ENCODE measurements at places on chromosomes 1 and 21.

GRCh38 chr1:95122151-95122697 is 5.1 kb downstream of the TLCD4 start:
- no peak for DNase-seq

DNA sequence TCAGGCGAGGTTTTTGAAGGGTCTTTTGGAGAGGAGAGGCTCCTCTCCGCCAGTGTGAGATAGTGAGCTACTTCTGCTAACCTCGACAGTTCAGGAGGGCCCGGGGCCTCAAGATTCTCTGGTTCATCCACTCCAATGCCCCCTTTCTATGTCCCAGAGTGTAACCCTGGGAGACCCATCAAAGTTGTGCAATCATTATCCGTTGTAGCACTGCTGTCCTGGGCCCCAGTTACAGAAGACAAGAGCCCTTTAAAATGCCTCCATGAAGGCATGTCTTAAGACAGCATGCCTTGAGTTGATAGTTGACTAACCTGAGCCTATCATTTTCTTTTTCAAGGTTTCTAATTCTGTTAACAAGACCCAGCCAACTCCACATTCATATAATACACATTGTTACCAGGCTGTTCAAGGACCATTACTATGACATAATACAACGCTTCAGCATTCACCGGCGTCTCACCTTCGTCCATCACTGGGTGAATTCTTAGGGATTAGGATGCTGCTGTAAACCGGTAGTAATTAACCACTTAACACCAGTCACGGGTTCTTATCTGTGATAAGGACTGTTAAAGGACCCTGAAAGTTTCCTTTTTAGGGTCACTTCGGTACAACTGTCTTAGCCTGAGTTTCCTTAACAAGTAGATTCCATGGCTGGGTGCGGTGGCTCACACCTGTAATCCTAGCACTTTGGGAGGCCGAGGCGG is 37.4 kb upstream of the CDC42BPA start:
- DNase-seq, result no peak

DNA sequence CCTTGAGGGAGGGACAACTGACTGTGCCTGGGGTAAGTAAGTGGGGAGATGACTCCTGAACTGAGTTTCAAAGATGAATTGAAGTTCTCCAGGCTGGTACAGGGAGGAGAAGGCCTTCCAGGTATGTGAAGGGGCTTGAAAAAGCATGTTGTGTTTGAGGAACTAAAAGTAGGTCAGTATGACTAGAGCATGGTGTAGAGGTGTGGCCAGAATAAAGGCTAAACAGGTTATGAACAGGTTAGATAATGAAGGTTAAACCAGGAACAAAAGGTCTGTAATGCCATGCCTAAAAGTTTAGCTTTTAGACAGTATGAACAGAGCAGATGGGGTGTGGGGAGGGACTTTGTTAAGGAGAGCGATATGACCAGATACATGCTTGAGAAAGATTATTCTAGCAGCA is 7.3 kb upstream of the CLSPN start:
- no peak for DNase-seq

- no peak for DNase-seq
These were observed 278.8 kb downstream of the AMY1C start for GRCh38 chr1:104028416-104029035.

GRCh38 chr1:31828341-31828740 is 12.5 kb upstream of the SPOCD1 start:
- no peak for DNase-seq

GRCh38 chr1:39683591-39684312 is 7.5 kb downstream of the HPCAL4 start:
- DNase-seq, result no peak

GRCh38 chr1:70910013-70910412 is 137.6 kb downstream of the PTGER3 start:
- no peak for DNase-seq

- DNase-seq, result no peak
These were observed 49.6 kb downstream of the SLC37A1 start for GRCh38 chr21:42563261-42563660.

DNA sequence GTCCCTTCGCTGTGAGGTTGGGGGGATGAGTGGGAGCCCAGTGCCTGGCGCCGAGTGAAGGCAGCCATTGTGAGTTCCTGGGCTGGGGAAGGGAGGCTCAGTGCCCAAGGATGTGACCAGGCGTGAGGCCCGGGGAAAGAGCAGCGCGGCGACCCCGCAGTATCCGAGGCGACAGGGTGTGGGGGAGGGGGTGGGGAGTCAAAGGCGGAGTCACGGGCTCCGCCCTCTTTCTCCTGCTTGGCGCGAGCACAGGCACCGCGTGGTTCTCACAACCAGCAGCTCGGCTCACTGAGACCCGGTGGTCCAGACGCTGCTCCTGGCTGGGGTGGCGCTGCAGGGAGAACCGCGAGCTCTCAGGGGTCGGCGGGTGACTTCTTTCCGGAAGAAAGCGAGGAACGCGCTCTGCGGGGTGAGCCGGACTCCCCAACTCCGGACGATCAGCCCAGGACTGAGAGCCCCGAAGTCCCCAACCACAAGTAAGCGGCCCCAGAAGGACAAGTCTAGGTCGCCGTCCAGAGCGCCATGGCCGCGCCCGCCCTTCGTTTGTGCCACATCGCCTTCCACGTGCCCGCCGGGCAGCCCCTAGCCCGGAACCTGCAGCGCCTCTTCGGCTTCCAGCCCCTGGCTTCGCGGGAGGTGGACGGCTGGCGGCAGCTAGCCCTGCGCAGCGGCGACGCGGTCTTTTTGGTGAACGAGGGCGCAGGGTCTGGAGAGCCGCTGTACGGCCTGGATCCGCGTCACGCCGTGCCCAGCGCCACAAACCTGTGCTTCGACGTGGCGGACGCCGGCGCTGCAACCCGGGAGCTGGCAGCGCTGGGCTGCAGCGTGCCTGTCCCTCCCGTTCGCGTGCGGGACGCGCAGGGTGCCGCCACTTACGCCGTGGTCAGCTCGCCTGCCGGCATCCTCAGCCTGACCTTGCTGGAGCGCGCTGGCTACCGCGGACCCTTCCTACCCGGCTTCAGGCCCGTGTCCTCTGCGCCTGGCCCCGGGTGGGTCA is at the start of gene HPDL:
Gene HPDL, plus strand, starts transcription at position 269 of the 997 bp plus-strand sequence. Its CDS starts 254 bp downstream, at position 523.
- DNase-seq, result no peak

GRCh38 chr1:109478806-109479205 is 4.9 kb upstream of the ATXN7L2 start:
- DNase-seq, result no peak

- DNase-seq, result no peak
These were observed 13.8 kb upstream of the SFN start for GRCh38 chr1:26848941-26849774.

DNA sequence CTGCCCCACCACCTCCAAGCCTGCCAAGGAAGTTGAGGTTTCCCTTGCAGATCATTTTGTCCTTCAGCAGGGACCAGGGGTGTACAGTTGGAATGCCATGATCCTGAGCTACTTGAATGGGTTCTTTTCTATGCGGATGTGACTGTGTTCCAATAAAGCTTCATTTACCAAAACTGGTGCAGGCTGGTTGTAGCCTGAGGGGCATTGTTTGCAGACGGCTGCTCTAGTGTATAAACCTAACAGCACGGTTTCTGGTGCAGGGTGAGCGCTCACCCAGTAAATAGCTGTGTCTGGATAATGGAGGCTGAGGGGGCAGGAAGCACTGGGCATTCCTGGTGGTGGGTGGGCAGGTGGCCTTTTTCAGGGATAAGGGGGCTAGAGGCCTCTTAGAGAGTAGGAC is 72.7 kb upstream of the ACTL8 start:
- no peak for DNase-seq

DNA sequence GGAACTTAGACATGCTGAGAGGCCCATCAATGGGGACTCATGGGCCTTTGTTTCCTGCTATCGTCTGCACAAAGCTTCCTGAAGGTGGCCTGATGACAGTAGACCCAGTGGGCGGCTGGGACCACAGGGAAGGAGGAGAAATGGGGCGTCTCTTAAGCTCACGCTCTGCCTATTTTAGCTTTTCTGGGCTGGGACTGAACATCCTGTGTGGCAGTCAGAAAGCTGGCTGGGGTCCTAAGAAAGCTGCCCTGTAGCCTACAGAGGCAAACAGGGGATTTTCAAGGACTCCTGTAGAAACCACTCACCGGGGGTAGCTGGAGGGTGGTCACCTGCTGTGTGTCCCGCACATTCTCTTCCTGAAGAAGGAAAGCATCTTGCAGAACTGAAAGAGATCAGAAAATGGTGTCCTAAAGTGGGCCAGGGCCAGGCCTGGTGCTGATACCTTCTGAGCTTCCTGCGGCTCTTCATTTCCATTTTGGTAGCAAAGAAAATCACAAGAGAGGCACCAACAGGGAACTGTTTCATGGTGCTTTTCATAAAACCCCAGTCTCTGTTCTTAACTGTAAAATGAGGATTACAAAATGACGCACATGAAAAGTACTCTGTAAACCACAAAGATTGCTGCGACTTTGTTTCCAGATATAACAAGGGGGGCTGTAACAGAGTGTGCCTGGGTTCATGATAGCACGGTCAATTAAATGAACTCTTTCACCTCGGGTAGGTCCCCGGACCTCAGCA is 8.6 kb downstream of the ZNF496 start:
- DNase-seq, result no peak

DNA sequence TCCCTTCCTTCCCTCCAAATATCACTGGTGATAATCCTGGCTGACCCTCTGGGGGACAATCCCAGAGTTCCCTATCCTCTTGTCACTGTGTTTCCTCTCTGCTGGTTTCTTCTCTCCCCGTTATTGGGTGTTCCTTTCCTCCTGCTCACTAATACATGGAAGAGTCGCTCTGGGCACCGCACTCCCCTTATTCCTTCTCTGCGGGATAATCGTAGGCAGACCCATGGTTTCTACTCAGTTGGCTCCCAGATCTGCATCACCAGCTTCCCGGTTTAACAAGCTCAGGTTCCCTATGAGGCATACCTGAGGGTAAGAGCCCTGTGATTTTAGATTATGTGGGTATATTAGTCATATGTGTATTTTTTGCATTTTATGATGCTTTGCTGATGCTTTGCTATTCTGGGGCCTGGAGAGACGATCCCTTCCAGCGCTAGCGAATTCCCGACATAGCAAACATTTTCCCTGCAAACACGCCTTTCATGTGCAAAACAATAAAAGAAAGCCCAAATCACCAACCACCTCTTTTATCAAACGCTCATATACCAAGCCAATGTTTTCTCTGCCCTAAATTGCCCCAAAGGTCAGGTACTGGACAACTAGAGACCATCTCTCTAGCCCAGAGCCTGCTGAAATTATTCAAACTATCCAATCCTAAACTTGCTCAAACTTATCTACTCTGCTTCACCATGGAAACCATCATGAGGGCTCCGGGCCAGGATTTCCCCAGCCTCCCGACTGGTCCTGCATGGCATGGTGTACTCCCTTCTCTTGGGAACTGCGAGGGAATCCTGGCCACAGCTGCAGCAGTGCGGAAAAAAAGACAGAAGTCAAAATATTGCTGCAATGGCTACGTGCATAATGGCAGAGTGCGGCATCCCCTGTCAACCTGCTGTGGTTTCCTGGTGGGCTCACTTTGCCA is 84.2 kb downstream of the PCP4 start:
- no peak for DNase-seq

- no peak for DNase-seq
These were observed 70.3 kb downstream of the HIVEP3 start for GRCh38 chr1:41848216-41848952.

DNA sequence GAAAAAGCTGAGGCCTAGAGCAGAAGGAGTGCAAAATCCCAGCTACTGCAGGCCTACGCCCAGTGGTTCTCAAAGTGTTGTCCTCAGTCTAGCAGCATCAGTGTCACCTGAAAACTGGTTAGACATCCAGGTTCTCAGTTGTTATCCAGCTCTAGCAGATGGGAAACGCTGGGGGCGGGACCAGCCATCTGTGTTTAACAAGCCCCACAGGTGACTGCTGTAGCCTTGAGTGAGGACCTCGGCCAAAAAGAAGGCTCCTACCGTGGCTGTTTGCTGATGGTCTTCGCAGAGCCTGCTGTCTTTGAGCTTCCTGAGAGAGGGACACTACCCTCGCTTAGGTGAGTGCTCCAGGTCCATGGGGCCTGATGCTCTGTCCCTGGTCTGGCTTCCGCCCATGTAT is 69.7 kb downstream of the LRRN2 start:
- no peak for DNase-seq
